ENCODE measurements at places on chromosomes 7 and 10.
A peak's percentile ranks its signal among the peaks of the same experiment; 100 is the strongest.

GRCh38 chr10:89475125-89475524 lies 60.3 kb downstream of the SLC16A12 start:
- no peak for DNase-seq

- DNase-seq: no peak
Measured at GRCh38 chr10:10778959-10779358, 238.7 kb upstream of the CELF2 start.

GRCh38 chr10:110425684-110426293 lies 71.9 kb upstream of the DUSP5 start:
- peak; percentile 86 for DNase-seq

DNA sequence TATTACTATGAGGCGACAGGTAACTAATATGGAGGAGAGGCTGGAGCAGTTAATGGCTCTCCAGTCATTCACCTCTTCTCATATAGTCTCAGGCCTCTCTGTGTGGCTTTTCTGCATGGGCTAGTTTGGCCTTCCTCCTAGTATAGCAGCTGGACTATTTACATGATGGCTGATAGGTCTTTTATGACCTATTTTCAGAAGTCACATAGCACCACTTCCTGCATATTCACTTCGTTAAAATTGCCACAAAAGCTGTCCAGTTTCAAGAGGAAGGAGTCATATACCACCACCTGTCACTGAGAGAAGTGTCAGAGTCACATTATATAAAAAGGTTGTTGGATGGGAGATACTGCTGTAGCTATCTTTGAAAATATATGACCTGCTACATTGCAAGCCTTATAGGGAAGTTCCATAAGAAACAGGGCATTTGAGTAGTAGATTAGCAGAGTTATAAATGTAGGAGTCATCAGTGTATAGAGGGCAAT lies 8.0 kb upstream of the DMTF1 start:
- no peak for DNase-seq

GRCh38 chr7:139851770-139852481 lies 22.9 kb downstream of the TBXAS1 start:
- no peak for DNase-seq

DNA sequence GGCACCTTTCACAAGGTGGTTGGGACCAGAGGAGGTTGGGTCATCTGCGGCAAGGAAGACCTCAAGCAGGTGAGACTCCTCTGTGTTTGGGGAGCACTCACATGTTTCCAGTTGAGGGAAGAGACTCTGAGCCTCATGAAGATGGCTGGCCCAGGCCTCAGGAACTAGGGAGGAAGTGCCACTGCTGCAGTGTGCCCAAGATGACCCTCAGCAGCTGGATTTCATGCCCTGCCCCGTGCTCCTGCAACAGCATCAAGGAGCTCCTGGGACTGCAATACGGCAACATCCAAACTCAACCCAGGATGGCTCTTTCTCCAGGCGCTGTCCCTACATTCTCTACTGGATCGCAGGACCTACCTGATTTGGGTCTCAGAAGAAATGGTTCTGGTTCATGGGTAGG lies 73.8 kb downstream of the GOLGA7B start:
- no peak for DNase-seq

DNA sequence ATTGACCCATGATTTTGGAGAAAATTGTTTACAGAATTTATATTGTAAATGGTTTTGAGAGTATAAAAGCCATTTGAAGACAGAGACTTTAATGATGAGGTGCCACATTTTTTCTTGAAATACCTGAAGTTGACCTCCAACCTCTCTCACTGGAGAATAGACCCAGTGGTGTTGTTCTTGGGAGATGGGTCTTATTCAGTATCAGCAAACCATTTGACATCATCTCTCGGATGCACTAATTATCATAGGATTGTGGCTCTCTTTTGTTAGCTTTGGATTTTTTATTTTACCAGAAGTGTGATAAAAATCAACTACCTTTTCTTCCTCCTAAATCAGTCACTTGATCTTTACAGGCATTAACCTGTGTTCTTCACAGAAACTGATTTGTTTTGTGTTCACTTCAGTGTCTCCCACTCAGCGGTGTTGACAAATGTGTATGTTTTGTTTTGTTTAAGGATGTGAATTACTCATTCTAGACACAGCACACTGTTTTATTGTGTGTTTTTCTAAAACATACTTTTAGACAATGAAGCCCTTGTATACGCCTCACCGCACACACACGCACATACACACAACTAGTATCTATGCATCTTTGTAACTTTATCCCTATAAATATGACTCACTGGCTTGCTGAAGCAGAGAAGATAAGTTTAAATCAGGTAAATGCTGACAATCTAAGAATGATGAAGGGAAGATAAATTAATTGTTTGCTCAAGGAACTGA lies 455.6 kb downstream of the INHBA start:
- DNase-seq: no peak

GRCh38 chr10:63133821-63134557 lies 861 bp downstream of the NRBF2 start:
- DNase-seq: peak; percentile 22

- no peak for DNase-seq
Measured at GRCh38 chr7:141431140-141431479, 120.1 kb upstream of the AGK start.

DNA sequence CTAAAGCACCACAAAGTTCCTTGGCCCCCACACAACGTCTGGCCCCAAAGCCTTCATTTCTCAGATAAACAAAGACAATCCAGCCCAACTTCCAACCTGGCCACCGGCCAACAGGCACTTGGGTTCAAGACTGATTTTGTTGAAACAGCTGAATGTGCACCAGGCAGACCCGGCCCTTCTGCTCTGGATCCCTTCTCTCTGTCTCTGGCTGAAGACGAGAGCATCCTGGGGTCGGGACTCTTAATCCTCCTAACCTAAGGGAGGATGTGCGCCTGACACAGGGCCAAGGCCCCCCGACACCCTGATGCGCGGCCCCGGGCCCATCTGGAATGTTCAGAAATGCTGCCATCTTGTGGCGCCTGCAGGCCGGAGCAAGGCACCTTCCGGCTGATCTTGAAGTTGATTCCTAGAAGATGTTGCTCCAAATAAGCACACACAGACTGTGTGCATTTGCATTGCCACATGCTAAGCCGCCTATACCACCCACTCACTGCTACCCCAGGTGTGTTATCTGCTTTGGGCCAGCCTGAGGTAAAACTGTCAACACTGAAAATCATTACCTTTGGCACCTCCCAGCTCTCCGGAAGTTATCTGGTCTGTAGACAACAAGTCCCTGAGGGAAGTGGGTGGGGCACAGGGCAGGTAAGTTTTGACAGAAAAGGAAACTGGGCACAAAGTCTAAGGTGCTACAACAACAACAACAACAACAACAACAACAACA lies 98.4 kb upstream of the HABP2 start:
- peak; percentile 80 for DNase-seq

- DNase-seq: peak; percentile 72
Measured at GRCh38 chr10:43857206-43857930, 208.7 kb upstream of the ZNF32 start.

GRCh38 chr7:75546237-75547015 lies 54.3 kb downstream of the SPDYE5 start:
- no peak for DNase-seq

GRCh38 chr10:71213761-71214440 lies 1.5 kb downstream of the UNC5B start:
- peak; percentile 87 for DNase-seq

DNA sequence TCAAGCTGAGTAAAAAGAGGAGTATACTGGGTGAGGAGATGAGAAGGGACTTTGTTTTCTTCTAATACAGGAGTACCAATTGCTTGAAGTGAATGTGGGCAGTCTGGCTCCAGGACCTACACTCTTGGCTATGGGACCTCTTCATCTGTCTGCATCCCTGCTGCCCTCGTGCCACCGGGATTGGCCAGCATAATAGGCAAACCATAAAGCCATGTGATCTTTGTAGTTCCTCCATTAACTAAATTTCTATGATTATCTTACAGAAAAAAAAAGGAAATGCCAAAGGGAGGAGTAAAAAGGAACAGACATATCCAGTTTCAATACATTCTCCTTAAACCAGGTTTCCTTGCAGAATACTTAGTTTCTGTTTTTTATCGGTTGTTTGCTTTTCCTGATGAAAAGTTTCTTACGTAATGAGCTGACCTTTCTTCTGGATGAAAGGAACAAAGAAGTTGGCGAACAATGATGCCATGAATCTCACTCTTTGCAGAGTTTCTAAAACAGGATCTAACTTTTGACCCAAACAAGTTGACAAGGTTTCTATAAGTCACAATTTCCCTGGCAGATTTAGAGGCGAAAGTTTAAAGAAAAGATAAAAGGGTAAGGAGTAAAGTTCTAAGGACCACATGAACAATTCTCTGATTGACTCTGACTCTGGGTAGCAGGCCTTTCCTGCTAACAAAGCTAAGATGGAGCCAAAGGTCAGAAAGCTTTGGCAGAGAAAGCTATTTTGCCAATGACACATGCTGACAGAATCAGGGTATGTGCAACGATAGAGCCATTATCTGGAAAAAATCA lies 54.1 kb downstream of the LAMB1 start:
- DNase-seq: peak; percentile 84

GRCh38 chr7:46071076-46071475 lies 150.0 kb upstream of the IGFBP3 start:
- no peak for DNase-seq

- DNase-seq: no peak
Measured at GRCh38 chr10:126016156-126016805, 119.9 kb downstream of the FANK1 start.
